Naive thymus-derived CD8-positive, alpha-beta T cell (primary cell): ENCODE measurements at places on chromosomes 7 and 10. TPM values are rescaled to one million over a fixed set of nuclear protein-coding genes. Genes with fewer than 3 reads are reported as not detected.

DNA sequence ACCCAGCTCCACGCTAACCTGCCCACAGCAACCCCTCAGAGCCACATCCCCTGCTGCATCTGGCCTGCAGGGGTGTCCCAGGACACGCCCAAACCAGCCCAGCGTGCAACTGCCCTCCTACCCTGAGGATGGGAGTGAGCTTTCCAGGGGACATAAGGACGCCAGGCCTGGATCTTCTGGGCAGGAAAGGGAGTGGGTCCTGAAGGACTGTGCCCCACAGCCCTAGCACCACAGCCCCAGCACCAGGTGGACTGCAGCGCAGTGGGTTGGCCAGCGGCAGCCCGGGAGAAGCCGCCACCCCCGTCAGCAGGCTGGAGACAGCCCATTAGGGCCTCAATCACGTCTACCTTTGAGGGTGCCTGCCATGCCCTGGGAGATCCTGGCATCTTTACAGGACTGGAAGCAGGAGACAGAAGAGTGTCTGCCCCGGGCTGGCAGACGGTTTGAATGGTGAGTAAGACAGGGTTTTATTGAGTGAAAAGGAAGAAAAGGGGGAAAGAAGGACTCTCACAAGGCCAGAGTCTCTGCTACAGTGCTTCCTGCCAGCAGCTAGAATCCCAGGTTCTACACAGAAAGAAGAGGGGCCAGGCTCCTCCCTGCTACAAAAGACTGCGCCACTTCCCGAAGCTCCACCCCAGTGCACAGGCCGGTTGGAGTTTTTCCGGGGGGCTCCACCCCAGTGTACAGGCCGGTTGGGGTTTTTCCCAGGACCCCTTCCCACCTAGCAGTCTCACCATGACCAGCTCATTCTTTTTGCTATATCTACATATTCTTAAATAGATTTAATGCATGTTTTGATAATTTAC, 69.8 kb upstream of the KCTD7 start:
- DNase-seq = no peak

DNA sequence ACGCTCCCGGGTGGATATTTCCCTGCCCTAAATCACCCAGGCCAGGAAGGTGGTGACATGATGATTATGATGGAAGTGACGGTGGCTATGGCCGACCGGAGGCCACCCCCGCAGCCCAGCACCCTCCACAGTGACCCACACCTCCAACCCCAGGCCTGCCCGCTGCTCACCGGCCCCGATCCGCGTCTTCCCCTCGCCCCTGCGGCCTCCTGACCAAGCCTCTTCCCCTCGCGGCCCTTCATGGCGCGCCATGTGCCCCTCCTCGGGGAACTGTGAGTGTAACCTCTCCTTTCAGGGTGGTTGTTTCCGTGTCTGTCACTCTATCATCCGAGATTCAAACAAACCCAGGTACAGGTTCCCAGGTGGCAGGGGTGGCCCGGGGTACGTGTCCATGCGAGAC, 78.3 kb downstream of the UNCX start:
- no peak for DNase-seq

Gene ATOH7
- not detected for total RNA-seq

GRCh38 chr10:74213571-74214162, 62.6 kb downstream of the ADK start:
- peak; percentile 33 for DNase-seq

Gene SEMA4G
- 1.6 TPM for total RNA-seq

DNA sequence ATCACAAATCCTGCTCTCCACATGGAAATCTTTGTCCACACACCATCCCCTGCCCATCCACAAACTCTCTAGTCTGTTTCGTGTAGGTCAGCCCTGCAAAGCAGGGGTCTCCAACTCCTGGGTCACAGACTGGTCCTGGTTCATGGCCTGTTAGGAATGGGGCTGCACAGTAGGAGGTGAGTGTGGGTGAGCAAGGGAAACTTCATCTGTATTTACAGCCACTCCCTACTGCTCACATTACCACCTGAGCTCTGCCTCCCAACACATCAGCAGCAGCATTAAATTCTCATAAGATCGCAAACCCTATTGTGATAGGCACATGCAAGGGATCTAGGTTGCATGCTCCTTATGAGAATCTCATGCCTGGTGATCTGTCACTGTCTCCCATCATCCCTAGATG, 242.1 kb downstream of the FGFR2 start:
- no peak for DNase-seq

DNA sequence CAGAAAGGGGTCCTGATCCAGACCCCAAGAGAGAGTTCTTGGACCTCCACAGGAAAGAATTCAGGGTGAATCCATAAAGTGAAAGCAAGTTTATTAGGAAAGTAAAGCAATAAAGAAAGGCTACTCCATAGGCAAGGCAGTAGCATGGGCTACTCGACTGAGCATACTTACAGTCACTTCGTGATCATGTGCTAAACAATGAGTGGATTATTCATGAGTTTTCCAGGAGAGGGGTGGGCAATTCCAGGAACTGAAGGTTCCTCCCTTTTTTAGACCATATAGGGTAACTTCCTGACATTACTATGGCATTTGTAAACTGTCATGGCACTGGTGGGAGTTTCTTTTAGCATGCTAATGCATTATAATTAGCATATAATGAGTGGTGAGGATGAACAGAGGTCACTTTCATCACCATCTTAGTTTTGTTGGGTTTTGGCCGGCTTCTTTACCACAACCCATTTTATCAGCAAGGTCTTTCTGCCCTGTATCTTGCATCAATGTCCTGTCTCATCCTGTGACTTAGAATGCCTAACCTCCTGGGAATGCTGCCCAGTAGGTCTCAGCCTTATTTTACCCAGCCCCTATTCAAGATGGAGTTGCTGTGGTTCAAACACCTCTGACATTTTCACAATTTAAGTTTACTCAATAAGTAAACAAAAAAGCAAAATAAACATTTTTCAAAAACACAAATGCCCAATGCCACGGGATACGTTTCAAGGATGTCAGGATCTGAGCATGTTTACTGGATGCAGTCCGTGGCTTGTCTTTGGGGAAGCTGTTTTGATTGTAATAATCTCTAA, 37.0 kb downstream of the ALOX5 start:
- no peak for DNase-seq

Gene HEPACAM2
- not detected for total RNA-seq

Gene TAS2R4
- total RNA-seq = 3.3 TPM
